ENCODE measurements at places on chromosomes 3 and 15. TPM values are rescaled to one million over a fixed set of nuclear protein-coding genes. Genes with fewer than 3 reads are reported as not detected.

CLRN1 gene
- polyA plus RNA-seq = not detected

CNOT10 gene
- polyA plus RNA-seq = 50.2 TPM

RPL4 gene
- 4,366 TPM for polyA plus RNA-seq

PAK6 gene
- polyA plus RNA-seq = 8.8 TPM

HRH1 gene
- 5.9 TPM for polyA plus RNA-seq

RPL22L1 gene
- polyA plus RNA-seq = 68.5 TPM

POLQ gene
- polyA plus RNA-seq = 3.6 TPM

SAMD7 gene
- polyA plus RNA-seq = not detected

MFGE8 gene
- polyA plus RNA-seq = 123 TPM

GLCE gene
- 62.1 TPM for polyA plus RNA-seq

SCAANT1 gene
- 1.6 TPM for polyA plus RNA-seq

SLC27A2 gene
- polyA plus RNA-seq = 4.0 TPM

CSPG5 gene
- polyA plus RNA-seq = 1.2 TPM

SLC6A1 gene
- 4.8 TPM for polyA plus RNA-seq

CSTA gene
- 1.1 TPM for polyA plus RNA-seq

CCDC54 gene
- 0.21 TPM for polyA plus RNA-seq

ZIC1 gene
- polyA plus RNA-seq = not detected

CASR gene
- 0.01 TPM for polyA plus RNA-seq

IMPG2 gene
- polyA plus RNA-seq = 0.80 TPM

IL17RE gene
- polyA plus RNA-seq = 74.6 TPM

IQCH gene
- polyA plus RNA-seq = 2.4 TPM

PLSCR2 gene
- 0.82 TPM for polyA plus RNA-seq

PLCB2 gene
- polyA plus RNA-seq = 10.1 TPM

GP9 gene
- 2.4 TPM for polyA plus RNA-seq

SCN5A gene
- 0.85 TPM for polyA plus RNA-seq

ARPP21 gene
- polyA plus RNA-seq = 0.40 TPM

TMEM108 gene
- 45.2 TPM for polyA plus RNA-seq

IGSF11 gene
- 0.65 TPM for polyA plus RNA-seq
